ENCODE measurements at places on chromosomes 12 and 14.

GRCh38 chr12:105382771-105383622, 52.5 kb downstream of the C12orf75 start:
- H3K36me3 ChIP-seq = no peaks in the 10 kb centered on the region
- H3K4me3 ChIP-seq = no peak overlapping the region
- no peak for DNase-seq
- H3K27ac ChIP-seq = no peak overlapping the region

DNA sequence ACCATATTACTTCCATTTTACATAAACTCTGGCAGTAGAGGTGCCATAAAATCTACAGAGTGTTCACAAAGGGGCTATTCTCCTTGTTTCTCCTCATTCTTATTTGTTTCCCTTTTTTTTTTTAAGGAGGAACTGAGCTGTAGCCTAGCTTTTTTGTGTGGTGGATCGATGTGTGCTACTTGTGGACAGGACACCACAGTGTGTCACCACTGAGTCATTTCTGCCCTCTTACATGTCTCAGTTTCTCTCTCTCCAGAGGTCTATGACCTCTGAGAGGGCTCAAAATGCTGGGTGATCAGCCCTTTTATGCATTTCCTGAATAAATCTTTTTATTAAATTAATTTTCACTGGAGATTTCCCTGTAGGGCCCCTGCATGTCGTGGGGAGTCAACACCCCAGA, 370.2 kb downstream of the ADGRD1 start:
- H3K4me3 ChIP-seq = no peak overlapping the region
- H3K27me3 ChIP-seq = peaks cover 12% of the 10 kb centered on the region
- no peak overlapping the region for H3K27ac ChIP-seq

DNA sequence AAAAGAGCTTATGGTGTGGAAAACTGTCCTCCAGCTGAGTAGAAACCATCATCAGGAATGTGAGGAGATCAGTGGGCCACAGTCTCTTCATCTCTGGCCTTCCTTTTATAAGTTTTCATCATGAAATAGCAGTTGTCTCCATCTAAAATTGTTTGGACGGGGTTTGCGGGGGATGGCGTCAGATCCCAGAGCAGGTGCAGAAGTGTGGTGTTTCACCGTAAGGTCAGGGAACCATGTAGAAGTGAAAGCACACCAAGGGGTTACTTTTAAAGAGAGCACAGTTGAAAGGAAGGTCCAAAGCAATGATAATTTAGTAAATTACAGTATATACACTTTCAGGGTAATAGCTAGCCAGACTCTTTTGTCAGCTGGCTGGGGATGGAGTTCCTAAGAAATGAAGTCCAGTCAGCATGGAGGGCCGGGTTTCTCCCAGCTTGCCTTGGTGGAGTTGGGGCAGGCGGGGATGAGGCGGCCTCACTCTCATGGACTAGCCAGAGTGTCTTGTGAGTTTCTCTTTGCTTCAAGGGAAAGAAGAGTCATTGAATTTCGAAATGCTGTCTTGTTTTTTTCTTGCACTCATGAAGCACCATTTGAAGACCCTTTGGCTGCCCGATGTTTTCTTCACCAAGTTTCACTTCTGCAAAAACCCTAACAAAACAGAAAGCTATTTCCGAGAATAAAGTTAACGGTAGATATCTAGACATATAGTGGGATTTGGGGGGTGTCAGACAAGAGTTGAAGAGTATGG, 100.6 kb downstream of the ETV6 start:
- no peaks in the 10 kb centered on the region for H3K27me3 ChIP-seq
- peaks cover 5% of the 10 kb centered on the region for H3K4me1 ChIP-seq
- no peak for DNase-seq
- H3K4me3 ChIP-seq = no peak overlapping the region

- H3K36me3 ChIP-seq = peaks cover 27% of the 10 kb centered on the region
- DNase-seq = no peak
- H3K4me3 ChIP-seq = no peak overlapping the region
- H3K4me1 ChIP-seq = no peaks in the 10 kb centered on the region
These were observed 74.7 kb downstream of the APAF1 start for GRCh38 chr12:98719515-98720504.

GRCh38 chr12:125382926-125383325, 317.7 kb downstream of the AACS start:
- no peak overlapping the region for H3K27ac ChIP-seq
- H3K4me1 ChIP-seq = no peaks in the 10 kb centered on the region
- no peak for DNase-seq
- peaks cover 14% of the 10 kb centered on the region for H3K27me3 ChIP-seq
- no peaks in the 10 kb centered on the region for H3K36me3 ChIP-seq

DNA sequence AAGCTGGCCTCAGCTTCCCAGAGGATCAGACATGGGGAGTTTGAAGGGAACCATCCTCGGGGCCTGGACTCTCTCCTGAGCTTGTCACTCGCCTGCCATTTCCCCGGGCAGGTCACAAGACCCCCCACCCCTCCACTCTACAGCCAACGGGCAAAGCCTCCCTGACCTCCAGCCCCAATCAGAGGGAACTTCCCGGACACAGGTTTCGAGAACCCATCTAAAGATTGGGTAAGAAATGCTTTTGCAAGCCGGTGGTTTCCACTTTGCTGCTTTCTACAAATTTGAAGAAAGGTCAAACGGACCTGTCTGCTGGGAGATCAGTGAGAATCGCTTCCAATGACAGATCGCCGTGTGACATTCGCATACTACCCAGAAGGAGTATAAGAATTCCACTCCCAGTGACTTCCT, 89.6 kb downstream of the SCARB1 start:
- no peaks in the 10 kb centered on the region for H3K36me3 ChIP-seq
- H3K4me3 ChIP-seq = no peak overlapping the region
- H3K27me3 ChIP-seq = peaks cover 6% of the 10 kb centered on the region

GRCh38 chr12:46304070-46304469, 35.2 kb upstream of the SLC38A1 start:
- H3K4me1 ChIP-seq = peaks cover 4% of the 10 kb centered on the region
- H3K27me3 ChIP-seq = peaks cover 7% of the 10 kb centered on the region
- no peak overlapping the region for H3K4me3 ChIP-seq
- H3K36me3 ChIP-seq = no peaks in the 10 kb centered on the region
- DNase-seq = no peak
- H3K27ac ChIP-seq = no peak overlapping the region

DNA sequence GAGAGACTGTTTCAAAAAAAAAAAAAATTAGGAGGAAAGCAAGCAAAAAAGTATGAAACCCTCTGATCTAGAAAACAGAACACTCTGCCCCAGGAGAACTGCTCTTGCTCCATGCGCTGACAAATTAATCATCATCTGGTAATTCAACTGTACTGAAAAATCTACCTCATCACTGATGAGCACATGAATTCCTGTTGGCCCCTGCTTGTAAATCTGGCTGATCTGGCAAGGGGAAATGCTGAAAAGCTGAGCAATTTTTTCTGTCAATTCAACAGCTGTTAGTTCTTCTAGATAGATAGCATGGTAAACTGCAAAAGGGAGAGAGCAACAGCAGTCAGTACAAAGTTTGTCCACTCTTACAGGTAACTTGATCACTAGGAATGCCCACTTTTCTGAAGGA, 15.2 kb upstream of the CSRNP2 start:
- H3K36me3 ChIP-seq = peaks cover 36% of the 10 kb centered on the region
- H3K27ac ChIP-seq = no peak overlapping the region

DNA sequence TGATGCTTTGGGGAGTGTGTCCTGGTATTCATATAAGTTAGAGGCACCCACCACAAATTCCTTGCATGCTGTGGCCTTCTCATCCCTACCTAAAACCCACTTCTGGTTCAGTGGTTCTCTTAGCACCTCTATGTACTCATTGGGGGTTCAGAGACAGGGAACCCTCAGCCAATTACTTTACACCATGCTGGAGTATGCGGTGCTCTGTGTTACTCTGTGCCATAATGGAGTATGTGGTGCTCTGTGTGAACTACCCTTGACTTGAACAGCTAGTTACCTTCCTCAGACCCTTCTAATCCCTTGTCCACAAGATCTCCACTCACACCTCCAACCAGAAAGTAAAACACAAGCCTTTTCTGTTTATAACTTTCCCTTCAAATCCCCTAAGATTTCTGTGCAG, 172.5 kb upstream of the E2F7 start:
- H3K4me1 ChIP-seq = no peaks in the 10 kb centered on the region
- H3K27me3 ChIP-seq = no peaks in the 10 kb centered on the region
- no peaks in the 10 kb centered on the region for H3K36me3 ChIP-seq
- DNase-seq = no peak
- H3K4me3 ChIP-seq = no peak overlapping the region

- peaks cover 14% of the 10 kb centered on the region for H3K4me1 ChIP-seq
- peak overlapping the region; percentile 92 for H3K4me3 ChIP-seq
These were observed 730 bp downstream of the CLSTN3 start for GRCh38 chr12:7130701-7131501.

DNA sequence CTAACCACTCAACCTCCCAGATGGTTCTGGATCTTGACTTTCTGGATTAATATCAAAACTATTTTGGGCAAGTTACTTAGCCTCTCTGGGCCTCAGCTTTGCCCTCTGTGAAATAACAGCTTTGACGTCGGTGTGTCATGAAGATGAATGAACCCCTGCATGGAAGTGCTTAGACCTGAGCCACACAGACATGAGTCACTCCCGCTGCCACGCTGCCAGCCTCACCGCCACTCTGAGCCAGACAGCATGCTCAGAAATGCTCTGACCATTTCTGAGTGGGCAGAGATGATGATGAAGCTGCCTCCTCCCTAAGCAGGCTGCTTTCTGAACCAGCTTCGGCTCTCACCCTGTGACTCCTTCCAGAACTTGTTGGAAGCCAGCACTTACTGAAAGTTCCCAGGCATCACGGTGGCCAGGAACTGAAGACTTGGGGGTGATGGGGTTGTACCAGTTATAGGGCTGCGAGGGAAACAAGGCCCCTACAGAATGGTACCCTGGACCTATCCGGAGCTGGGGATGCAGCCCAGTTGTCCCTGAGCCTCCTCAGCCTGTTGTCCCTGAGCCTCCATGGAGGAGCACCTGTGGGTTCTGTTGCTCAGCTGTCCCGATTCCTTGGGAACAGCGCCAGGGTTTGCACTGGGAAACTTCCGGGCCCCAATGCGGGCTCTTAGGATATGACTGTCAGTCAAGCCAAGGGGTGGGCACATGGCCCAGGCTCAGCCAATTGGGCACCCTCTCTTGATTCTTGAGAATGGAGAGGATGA, 2.0 kb upstream of the CCDC197 start:
- no peak for DNase-seq
- no peaks in the 10 kb centered on the region for H3K4me1 ChIP-seq
- H3K4me3 ChIP-seq = no peak overlapping the region
- H3K27me3 ChIP-seq = peaks cover 8% of the 10 kb centered on the region
- H3K27ac ChIP-seq = no peak overlapping the region

GRCh38 chr12:42643881-42644579, 54.5 kb upstream of the PRICKLE1 start:
- no peak overlapping the region for H3K27ac ChIP-seq
- H3K4me1 ChIP-seq = peaks cover 21% of the 10 kb centered on the region
- no peaks in the 10 kb centered on the region for H3K36me3 ChIP-seq
- no peaks in the 10 kb centered on the region for H3K27me3 ChIP-seq

GRCh38 chr12:57341275-57341990, 89.4 kb downstream of the R3HDM2 start:
- H3K36me3 ChIP-seq = peaks cover 14% of the 10 kb centered on the region
- peak overlapping the region; percentile 23 for H3K4me3 ChIP-seq
- H3K4me1 ChIP-seq = peaks cover 29% of the 10 kb centered on the region
- no peak for DNase-seq

- no peaks in the 10 kb centered on the region for H3K36me3 ChIP-seq
- peak; percentile 81 for DNase-seq
- H3K4me3 ChIP-seq = peak overlapping the region; percentile 89
- peaks cover 35% of the 10 kb centered on the region for H3K4me1 ChIP-seq
These were observed 825 bp upstream of the CCDC85C start for GRCh38 chr14:99604766-99605298.

DNA sequence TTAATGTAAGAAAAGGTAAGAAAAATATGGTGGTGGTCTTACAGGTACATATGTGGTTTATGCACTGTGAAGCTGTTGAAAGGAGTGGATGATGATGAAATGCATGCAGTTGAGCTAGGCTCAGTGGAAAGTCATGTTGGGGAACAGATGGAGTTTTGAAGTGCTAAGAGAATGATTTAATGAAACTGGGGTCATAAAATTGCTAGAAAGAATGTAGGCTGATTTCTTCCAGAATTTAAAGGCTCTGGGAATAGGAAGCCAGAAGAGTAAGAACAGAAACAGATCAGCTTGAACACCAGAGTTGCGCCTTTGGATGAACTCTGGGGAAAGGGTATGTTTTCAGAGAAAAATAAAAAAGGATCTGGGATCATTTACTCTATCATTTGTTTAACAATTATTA, 146.5 kb downstream of the MON2 start:
- DNase-seq = no peak
- no peak overlapping the region for H3K27ac ChIP-seq
- no peaks in the 10 kb centered on the region for H3K4me1 ChIP-seq
- peaks cover 11% of the 10 kb centered on the region for H3K36me3 ChIP-seq
- H3K4me3 ChIP-seq = no peak overlapping the region

DNA sequence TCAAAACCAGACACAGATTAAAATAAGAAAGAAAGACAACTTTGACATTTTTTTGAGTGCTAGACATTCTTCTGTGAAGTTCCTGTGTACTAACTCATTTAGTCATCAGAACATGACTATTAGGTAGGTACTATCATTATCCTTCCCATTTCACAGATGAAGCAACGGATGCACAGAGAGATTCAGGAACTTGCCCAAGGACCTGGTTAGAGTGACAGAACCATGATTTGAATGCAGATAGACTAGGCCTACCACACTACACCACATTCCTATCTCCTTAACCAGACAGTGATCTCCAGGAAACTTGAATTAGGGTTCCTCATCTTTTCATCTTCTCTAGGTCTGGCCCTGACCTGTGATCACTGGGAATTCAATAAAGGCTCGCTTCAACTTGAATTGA, 54.4 kb upstream of the MED13L start:
- no peak overlapping the region for H3K4me3 ChIP-seq
- no peak for DNase-seq
- H3K4me1 ChIP-seq = peaks cover 5% of the 10 kb centered on the region
- H3K27me3 ChIP-seq = peaks cover 2% of the 10 kb centered on the region

DNA sequence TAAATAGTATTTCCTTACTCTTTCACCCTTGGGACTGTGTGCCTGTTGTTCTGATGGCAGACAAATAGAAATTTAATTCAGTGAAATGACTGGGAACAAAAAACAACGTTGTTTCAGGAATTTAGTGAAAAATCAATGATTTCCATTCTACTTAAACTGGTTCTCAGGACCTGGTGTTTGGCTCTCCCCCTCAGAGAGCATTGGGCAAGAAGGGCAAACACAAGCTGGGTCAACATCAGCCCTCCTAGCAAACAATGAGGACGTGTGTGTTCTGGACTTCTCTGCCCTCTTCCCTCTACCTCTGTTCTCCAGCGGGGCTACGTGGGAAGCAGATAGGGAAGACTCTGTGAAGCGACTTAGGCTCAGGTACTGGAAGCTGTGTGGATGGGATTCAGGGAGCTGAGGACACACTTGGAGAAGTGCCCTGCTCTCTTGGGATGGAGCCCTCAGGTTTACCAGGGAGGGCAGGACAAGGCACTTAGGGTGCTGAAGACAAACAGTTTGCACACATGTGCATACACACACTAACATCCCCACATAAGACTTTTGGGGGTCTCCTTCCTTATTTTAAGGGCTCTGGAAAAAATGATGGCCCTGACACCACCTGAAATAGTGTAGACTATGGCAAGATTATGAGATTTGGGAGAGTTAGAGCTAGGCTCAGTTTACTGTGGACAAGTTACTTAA, 7.6 kb upstream of the SERPINA1 start:
- no peaks in the 10 kb centered on the region for H3K36me3 ChIP-seq
- peaks cover 40% of the 10 kb centered on the region for H3K4me1 ChIP-seq
- H3K27me3 ChIP-seq = no peaks in the 10 kb centered on the region
- peak overlapping the region; percentile 14 for H3K4me3 ChIP-seq

All from type B pancreatic cell (in vitro differentiated cells).